ENCODE measurements at places on chromosomes 6 and 20.

- DNase-seq, result no peak
Measured at GRCh38 chr6:27111743-27112142, 135.8 kb upstream of the PRSS16 start.

- no peak for DNase-seq
Measured at GRCh38 chr6:32370505-32370904, 1.2 kb downstream of the TSBP1 start.

DNA sequence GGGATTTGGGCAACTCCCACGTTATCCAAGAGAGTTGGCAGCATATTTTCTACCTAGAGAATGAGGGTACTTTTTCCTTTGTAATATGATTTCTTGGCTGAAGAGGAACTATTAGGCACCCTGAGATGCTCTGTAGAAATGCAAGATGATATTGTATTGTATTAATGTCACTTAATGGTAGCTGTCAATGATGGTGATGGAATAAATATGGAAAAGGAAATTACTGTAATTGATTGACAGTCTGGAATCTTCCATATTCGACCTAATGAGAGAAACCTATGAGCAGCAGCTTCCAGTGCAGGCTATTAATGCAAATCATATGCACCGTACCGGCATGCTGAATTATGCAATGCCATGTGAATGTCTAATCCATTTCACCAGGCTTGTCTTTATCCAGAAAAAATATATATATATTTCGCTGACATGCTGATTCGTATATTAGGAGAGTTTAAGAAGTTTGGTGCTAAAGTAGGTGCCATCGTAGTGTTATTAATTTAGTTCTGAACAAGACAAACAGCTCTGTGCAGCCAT lies 494.2 kb upstream of the JARID2 start:
- DNase-seq, result no peak

DNA sequence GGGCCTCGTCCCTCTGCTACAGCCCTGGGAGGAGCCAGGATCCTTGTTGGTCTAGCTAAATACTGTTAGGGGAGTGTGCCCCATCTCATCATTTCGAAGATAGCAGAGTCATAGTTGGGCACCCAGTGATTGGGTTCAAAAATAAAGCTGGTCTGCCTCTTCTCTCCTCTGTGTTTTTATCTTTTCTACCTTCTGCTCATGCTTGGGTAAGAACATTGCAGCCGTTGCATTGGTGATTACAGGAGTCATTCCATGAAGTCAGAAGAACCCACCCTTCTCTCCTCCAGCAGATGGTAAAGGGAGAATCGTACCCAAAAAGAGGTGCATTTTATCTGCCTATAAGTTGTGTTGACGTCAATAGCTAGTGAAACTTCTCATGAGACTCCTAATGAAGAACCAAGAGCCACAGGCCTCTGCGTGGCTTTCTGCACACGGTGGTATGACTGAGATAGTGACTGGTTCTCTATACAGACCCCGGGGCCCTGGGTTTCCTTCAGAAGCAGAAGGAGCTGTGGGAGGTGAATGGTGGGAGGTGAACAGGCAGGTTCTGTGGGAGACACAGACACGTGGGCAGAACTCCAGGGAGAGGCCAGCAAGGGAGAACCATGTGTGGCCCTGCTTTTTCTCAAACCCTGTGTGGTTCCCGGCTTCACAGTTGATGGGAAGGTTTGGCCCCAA lies 5.7 kb upstream of the FAM209A start:
- DNase-seq, result no peak

GRCh38 chr20:1401451-1401907 lies 8.6 kb upstream of the FKBP1A start:
- no peak for DNase-seq

All from urothelium cell line (cell line).